ENCODE measurements at places on chromosomes 13 and 19.

GRCh38 chr19:17807731-17808316, 12.9 kb downstream of the B3GNT3 start:
- no peak for DNase-seq

GRCh38 chr19:14081797-14082674, 3.5 kb downstream of the C19orf67 start:
- DNase-seq: no peak

GRCh38 chr13:20415694-20416107, 110.0 kb downstream of the CRYL1 start:
- DNase-seq: no peak

GRCh38 chr13:109196948-109197347, 567.5 kb downstream of the MYO16 start:
- no peak for DNase-seq

- DNase-seq: no peak
Observed at GRCh38 chr13:99681695-99682094, 180.4 kb downstream of the TM9SF2 start.

DNA sequence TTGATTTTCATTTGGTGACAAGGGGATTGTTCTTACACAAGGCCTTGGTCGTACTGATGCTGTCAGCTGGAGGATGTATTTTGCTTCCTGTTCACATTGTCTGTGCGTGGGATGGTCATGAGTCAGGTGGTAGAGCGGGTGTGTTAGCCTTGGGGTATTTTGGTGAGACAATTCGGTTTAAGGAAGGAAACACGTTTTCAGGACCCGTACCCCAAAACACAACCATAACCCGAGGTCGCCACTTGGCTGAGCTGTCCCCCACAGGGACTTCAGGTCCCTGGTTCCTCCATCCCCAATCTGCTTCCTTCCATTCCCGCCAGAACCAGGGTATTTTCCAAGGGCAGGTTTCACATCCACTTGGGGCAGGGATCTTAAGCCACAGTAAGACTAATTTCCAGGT, 15.0 kb downstream of the MYO9B start:
- no peak for DNase-seq

DNA sequence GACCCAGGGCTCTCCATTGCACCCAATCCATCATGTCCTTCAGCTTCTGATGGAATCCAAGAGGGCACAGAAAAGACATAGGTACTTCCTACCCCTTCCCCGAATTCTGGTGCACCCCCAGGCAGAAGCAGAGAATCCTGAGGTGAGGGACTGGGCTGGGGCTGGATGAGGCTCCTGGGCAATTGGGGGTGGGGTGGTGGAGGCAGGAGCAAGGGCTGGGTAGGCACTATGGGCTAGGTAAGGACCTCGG, 2.7 kb upstream of the KCNC3 start:
- DNase-seq: no peak

DNA sequence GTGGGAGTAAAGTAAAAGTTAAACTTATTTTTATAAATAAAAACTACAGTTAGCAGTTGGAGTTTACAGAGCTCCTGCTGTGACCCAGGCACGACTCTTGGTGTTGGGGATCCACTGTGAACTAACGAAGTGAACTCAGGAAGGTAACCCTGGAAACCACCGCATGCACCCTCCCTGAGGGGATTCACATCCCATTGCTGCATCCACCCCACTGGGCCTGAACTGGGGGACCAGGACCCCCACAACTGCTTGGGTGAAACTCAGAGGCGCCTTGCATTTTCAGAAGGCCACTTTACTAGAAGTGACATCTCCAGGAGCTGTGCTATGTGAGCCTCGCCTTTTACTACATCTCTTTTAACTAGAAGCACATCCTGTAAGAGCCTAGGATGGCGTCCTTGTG, 166.4 kb downstream of the TEX29 start:
- no peak for DNase-seq

GRCh38 chr19:41422456-41422855, 4.7 kb downstream of the B3GNT8 start:
- DNase-seq: no peak

GRCh38 chr13:32636711-32637110, 50.5 kb downstream of the PDS5B start:
- DNase-seq: no peak

DNA sequence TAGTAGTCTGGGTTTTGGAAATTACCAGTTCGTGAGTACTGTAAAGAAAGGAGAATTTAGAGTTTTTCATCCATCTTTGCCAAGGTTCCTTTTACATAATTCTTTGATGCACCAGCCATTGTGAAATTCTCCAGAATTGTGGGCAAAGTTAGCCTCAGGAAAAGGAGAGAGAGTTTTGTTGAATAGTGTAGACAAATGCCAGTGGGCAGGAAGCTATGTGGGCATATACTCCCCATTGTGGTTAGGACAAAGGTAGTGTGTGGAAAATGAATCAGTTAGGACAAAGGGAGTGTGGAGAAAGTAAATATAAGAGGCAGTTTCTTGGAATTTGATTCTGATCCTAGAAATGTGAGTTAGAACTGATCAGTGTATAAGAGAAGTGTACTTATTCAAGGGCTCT, 67.9 kb downstream of the PCCA start:
- no peak for DNase-seq

- no peak for DNase-seq
Observed at GRCh38 chr19:8665468-8666213, 33.0 kb downstream of the ACTL9 start.

- DNase-seq: no peak
Observed at GRCh38 chr19:3983936-3984583, 1.2 kb downstream of the EEF2 start.

GRCh38 chr13:58119351-58119750, 487.8 kb downstream of the PCDH17 start:
- no peak for DNase-seq

- no peak for DNase-seq
Observed at GRCh38 chr19:35106898-35107541, 8.6 kb upstream of the FXYD3 start.

GRCh38 chr19:33241530-33242101, 16.0 kb upstream of the SLC7A10 start:
- no peak for DNase-seq

DNA sequence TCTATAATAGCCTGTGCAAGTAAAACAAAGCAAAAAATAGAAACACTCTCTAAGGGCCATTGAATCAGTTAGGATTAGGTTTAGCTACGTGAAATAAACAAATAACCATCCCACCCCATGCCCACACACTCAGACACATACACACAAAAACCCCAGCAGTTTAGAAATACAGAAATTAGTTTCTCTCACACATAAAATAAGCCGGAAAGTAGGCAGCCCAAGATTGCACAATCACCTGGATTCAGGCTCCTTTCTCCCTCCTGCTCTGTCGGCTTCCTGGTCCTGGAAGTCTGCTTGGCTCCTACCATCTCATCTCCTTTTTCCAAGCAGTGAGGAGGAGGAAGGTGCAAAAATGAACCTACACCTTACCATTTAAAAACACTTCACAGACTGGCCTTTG, 22.6 kb upstream of the USP12 start:
- no peak for DNase-seq

GRCh38 chr19:34154401-34154800, 17.9 kb upstream of the LSM14A start:
- DNase-seq: no peak

GRCh38 chr19:6003976-6004375, 26.0 kb upstream of the RANBP3 start:
- no peak for DNase-seq

GRCh38 chr13:48962281-48962680, 13.4 kb upstream of the FNDC3A start:
- no peak for DNase-seq

DNA sequence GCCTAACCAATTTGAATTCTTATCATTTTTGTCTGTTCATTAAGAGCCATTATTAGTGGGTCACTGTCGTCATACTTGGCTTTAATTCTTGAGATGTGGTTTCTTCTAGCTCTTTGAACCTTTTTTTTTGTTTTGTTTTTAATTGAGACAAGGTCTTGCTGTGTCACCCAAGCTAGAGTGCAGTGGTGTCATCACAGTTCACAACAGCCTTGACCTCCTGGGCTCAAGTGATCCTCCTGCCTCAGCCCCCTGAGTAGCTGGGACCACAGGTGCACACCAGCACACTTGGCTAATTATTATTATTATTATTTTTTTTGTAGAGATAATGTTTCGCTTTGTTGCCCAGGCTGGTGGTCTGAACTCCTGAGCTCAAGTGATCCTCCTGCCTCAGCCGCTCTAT, 25.8 kb upstream of the LDLR start:
- no peak for DNase-seq

DNA sequence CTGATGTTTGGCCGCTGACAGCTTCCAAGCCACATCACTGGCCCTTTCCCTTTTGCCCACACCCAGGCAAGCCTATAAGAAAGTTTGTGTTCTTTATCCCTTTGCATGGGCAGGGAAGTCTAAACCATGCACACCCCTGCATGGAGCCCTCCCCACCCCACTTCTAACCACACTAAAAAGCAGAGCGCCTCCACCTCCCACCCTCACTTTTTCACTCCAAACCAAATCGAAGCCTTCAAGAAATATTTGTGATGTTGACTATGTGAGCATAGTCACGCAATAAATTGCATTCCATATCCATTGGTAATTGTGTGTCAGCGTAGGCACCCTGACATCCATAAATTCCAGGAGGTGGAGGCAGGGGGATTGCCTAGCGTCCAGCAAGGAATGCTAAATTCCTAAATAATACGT, 104.4 kb upstream of the LSM14A start:
- no peak for DNase-seq

GRCh38 chr13:77291774-77292173, 35.1 kb downstream of the MYCBP2 start:
- no peak for DNase-seq

DNA sequence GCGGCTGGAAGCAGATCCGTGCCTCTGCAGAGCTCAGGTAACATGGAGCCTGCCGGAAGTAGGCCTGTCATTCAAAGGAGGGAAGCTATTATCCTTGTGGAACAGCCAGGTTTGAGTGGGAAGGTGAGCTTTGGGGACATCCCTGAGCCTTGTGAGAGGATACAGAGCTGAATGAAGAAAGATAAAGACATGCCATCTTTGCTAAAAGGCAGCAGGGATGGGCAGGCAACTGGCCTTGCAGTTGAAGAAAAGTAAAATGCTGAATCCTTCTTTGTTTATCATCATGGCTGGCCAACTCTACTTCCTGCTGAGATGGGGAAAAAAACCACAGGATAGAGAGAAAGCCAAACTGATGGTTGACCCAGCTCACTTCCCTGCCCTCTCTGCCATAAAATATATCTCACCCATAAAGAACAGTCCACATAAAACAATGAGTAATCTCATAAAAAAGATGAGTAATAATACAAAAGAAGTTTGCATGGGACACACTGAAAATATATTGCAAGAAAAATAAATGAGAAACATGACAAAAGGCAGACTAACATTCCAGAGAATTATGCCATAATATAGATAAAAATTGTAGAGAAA, 226.3 kb downstream of the DLEU7 start:
- no peak for DNase-seq

DNA sequence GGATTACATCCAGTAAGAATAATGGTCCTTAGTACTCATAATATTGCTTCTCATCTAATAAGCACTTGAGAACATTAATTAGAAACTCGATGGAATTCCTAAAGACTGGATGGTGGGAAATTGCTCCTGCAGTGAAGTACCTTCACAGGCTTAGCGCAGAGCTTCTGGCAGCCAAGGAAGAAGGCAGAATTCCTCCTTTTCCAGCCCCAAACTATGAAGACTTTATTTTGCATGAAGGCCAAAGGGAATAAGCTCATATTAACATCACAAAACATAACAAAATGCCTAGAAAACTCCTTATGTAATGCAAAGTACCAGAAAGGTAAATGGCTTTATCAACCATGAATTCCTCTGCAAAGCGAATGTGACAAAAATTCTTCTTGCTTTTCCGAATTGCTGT, 336.1 kb downstream of the DNAJC15 start:
- DNase-seq: no peak

DNA sequence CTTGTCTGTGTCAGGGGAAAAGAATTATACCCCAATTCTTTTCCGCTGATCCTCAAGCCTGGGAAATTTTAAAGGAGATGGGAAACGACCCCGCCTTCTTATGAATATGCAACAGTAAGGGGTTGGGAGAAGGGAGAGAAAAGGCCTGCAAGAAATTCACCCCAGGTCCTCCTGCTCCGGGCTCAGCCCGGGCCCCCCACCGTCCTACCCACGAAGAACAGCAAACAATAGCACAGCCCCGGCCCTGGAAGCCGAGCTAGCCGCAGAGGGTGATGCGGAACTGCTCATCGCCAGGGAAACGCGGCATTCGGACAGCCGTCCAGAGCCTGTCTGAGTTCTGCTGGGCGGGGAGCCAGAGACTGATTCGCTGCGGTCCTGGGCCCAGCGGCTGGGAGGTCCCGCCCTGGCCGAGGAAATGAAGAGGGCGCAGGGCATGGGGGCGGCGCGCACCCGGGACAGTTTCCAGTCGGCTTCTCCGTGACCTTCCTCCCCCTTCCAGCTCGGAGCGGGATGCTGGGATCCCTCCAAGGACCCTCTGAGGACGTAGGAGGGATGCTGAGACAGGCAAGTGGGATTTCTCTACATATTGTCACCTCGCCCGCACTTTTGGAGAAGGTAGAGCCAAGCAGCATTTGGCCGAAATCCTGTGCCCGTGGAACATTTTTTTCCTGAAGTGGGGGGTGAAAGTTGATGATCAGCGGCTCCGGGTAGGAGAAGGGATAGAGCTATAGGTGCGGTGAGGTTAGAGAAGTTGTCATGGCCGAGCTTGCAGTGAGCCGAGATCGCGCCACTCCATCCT, 82.3 kb upstream of the C1QTNF9B start:
- DNase-seq: peak; percentile 13

DNA sequence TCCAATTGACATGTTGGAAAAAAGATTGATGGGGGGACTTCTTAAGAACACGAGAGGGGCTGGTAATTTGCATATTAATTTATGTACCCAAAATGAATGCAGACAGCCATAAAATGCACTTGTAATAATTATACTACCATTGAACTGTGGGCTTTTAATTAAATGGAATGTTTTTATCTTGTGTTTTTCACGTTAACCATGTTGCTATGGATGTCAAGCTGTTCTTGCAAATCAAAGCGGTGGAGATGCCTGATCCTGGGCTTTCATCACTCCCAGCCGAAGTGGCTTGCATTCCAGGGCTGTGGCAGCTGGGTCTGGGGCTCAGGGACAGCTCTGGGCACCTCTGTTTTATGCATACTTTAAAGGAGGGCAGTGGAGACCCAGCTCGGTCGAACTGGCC, 179.4 kb upstream of the TMTC4 start:
- no peak for DNase-seq

DNA sequence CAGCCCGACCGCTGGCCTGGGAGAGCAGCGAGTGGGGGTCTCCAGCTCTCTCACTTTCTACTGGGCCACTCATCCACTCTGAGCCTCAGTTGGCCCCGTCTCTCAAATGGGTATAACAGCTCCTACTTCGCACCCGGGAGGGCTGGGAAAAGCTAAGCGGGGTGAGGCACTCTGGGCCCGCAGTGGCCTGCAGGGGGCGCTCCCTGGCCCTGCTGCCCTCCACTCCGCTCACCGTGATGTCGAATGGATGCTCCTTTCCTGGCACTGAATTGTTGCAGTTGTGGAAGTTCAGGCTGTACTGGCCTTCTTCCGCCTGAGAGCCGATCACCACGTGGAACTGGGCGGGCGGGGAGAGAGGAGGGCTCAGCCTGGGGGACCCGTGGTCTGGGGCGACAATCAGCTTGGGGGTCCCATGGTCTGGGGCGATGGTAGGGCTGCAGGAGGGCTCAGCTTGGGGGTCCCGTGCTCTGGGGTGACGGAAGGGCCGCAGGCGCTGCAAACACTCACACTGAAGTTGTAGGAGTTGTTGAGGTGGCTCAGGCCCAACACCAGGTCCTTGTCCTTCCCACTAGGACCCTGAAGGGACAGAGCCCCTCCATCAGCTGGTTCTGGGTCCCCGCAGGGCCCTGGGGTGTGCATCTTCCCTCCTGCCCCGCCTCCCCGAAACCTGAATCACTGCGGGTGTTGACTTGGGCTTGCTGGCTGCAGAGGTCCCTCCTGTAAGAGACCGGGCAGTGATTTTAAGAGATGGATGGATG, 3.9 kb downstream of the GPR108 start:
- DNase-seq: no peak

All from T-helper 9 cell (primary cell).